Stimulated activated CD4-positive, alpha-beta T cell treated with anti-CD3 and anti-CD28 coated beads, Interleukin-1b, Interleukin-23, amount 100 ng/mL, for 4 hours (primary cell): ENCODE measurements at places on chromosomes 2 and 18.

DNA sequence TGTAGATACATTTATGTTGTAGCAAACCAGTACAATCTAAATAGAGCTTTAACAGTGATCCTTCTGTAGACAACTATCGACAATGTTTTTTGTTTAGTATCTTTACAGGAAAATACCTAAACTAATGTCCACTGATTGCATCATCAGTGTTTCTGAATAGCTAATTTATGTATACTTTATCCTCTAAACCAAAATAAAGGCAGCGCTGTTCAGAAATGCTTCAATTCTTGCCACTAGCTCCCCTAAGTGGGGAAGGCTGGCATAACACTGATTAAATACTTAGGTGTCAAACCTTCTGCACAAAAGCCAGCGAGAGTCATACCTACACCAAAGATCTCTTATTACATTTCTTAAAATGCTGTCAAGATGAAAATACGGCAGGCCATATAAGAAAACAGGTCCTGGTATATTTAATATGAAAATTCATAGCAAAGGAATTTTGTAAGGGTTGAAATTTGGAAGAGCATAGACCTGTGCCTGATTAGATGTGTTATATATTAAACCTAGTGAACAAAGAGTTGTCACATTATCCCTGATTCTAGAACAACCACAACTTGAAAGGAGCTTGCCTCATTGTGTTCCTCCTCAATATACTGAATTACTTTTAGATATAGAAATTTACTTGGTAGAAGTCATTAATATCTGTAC is 1693.4 kb upstream of the SLC39A10 start:
- no peak for DNase-seq

- DNase-seq, result no peak
These were observed 1091.5 kb upstream of the GYPC start for GRCh38 chr2:125564471-125564870.

DNA sequence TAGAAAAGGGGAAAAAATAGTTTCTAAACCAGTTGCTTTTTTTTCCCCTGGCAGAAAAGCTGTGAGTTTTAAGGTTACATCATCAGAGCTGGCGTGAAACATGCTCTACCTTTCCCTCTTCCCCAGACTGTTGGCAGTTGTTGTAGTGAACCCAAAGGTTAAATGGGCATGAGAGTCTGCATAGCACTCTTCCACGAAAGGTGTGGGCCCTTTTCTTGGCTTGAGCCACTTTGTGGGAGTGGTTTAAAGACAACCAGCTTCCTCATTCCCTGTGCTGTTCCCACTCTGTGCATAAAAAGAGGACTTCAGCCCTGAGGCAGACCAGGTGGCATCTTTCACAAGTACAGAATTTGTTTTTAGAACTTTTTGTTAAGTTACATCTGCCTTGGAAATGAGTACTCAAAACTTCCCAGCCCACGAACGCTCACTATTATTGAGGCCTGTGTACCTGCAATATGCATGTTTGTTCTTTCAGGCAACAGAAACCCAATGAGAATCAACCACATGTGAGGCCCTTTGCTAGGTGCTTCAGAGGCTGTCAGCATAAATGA is 243.8 kb downstream of the BABAM2 start:
- no peak for DNase-seq

- no peak for DNase-seq
These were observed 325.5 kb downstream of the AGPS start for GRCh38 chr2:177717831-177718618.

GRCh38 chr2:193679847-193680246 is 1485.1 kb upstream of the TMEFF2 start:
- no peak for DNase-seq

DNA sequence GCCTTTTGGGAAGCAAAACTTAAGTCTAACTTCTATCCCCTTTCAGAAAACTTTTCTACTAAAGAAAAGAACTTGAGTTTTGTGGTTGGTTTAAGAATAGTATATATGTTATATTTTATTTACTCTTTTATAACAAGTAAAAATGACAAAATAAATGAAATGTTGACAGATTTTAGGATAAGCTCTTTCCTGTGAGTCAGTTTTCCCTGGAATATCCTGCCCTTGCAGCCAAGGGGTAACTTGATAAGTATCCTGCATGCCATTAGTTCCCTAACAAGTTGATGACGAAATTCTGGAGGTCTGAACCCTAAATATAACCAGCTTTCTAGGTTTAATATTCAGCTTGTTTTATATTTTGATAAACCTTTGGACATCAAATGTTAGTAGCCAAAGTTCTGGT is 7.3 kb upstream of the HTR2B start:
- DNase-seq, result no peak

DNA sequence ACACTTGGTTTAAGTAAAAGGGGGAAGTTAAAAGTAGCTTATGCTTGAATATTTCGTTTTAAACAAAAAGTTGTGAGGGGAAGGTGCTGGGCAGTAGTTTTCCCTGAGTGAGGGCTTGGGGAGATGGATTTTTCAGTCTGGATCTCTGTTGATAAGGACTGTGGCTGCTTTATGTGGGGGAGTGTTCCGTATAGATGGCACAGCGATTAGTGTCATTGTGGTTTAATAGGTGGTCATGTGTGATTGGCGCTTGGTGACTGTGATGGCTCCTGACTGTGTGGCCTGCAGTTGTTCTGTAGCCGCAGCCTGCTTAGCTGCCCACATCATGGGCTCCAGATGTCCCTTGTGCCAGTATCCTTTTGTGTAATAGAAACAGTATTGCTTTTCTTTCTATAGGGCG is 156.2 kb downstream of the WDSUB1 start:
- no peak for DNase-seq

DNA sequence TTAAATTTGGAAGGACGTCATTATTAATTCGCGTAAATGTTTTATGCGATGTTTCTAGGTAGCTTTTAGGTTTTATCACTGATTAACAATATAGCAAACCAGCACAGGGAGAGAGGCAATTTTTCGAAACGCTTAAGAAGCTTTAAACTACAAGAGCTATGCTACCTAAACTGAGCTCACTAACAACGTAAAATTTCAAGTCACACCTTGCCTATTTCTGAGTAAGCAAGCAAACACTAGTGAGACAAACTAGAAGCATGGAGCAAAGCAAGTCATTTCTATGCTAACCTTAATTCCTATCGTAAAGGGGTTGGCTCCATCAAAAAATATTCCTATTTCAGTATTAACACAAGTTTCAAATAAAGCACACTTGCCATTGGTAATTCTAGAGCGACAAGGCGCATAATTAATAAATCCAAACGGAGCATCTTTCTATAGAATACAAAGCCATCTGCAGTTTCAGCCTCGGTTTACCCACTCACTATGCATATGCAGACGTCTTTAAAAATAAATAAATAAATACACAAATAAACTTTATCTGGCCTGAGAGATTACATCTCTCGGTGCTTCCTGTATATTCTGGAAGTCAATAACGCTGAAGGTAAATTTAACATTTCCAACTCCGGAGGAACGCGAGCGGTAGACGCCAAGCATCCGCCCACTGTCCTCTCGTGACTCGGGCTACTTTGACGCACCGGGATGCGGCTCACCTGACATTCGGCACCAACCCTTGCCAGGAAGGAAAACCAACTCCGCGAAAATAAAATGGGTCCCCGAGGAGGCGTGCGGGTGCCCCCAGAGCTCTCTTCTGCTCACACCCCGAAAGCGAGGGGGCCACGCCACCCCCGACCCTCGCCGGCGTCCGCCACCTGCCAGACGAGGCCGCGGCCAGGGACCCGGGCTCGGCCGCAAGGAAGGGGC is 947 bp downstream of the ITSN2 start:
- peak; percentile 10 for DNase-seq

DNA sequence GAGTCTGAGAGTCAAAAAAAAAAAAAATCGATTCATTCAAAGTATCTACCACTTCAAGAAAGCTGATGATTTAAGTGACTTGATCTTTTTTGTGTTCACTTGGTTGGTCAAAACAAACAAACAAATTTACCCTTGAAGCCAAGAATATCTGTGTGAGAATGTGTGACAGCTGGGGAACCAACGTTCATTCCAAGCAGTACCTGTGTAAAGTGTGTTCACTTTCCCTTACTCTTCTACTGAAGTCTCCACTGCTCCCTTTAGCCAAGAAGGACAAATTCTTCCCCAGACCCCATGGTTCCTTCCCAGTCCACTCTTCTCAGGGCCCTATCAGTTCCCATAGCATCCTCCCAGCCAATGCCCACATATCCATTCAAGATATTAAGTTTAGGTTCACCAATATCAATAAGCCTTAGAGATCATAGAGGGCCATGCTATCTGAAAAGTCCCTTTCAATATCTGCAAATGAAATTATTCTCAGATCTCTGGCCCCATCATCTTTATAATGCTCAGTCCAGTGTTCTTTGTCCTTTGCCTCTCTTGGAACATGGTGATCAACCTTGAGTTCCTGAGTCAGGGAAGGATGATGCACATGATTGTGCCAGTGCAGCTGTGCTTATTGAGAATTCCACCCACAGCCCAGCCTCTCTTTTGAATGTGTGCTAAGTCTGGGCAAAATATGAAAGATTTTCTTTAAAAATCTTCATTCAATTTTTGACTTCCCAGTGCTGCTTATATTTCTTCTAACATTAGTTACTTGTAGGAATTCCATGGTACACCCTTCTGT is 82.8 kb upstream of the DTNA start:
- no peak for DNase-seq

- no peak for DNase-seq
These were observed 79.4 kb downstream of the TMEM182 start for GRCh38 chr2:102841107-102841840.

GRCh38 chr2:102508863-102509262 is 35.8 kb downstream of the SLC9A4 start:
- no peak for DNase-seq

DNA sequence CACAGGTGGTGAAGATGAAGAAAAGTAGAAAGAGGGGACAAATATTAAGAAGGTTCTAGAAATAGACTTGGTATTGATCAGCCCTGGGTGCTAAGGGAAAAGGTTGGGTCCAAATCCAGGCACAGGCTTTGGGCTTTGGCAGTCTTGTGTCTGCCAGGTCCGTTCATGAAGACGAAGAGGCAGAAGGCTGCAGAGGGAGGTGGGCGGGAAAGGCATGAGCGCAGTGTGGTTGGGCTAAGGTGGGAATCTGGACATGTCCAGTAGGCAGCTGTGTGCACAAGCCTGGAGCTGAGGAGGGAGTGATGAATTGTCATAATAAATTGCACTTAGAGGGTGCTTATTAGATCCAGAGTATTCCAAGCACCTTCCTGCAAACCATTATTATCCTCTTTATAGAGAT is 105.7 kb upstream of the TEX51 start:
- DNase-seq, result no peak

DNA sequence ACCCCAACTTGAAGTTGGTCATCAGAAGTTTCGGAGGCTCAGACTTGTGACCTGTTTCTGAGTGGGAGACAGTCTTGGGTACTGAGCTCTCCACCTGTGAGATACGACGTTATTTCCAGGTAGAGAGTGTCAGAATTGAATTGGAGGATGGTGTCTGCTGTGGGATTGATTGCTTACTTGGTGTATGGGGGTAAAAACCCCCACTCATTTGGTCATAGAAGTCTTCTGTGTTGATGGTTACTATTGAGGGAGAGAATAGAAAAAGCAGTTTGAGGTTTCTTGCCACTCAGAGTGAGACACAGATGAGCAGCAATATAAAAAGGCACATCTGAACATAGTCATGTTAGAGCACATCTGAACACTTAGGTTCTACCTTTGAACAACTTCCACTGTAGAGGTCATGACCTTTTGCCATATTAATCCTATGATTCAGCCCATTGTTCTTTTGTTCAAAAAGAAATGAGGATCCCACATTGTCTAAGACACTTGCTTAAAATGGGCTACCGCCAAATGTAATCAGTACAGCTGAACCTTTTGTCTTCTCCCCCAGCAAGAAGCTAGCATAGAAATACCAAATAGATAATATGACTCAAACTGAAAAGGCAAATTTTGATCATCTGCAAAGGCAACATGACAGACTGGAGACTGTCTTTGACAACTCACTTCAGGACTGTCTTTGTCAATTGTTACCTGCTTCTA is 73.3 kb downstream of the NAB1 start:
- DNase-seq, result no peak

GRCh38 chr2:103003750-103004260 is 242.0 kb downstream of the TMEM182 start:
- DNase-seq, result no peak

DNA sequence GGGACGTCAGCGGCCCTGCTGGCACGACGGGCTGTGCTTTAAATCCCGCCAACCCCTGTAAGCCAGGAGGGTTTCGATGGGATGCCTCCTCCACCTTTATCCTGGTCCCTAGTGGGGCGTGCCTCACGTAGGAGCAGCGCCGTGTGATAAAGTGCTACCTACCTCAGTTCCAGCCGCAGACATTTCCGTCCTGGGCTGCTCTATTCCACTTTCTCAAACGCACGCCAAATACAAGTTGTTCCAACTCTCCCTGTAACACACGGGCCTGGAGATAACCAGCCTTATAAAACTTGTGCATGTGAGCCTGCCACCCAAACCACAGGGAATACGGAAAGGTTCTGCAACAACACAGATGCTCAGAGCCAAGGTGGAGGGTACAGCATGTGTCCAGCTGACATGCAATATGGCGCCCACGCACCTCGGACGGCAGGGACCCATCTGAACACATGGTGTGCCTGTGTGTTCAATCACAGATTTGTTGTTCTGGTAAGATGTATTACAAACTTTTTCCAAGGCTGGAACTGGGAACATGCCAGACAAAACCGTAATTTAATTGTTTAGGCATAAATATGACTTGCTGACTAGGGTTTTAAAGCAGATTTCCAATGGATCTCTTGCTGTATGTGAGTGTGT is 47.7 kb downstream of the ZNF516 start:
- no peak for DNase-seq

DNA sequence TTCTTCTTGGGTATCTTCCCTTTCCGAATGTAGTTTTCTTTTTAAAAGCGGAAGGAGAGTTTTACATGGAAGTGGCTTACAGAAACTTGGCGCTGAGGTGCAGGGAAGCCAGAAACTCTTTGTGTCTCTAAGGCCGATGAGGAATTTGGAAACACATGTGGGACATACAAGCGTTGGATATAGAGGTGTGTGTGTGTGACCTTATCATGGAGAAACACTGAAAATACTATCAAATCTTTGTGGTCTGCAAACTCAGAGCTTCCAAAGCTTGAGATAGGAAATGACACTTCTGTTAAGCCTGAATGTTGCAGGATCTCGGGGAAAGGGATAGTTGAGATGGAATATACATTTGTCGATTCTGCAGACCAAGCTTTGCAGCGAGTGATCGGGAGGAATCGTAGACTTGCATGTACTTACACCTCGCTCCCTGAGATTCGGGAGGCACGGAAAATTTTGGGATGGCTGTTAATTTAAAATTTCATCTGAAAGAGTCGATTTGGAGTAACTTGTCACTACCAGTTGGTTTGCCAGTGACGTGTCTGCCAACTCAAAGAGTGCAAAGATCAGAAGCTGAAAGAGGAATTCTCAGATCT is 1.0 kb downstream of the NAB1 start:
- DNase-seq, result no peak

DNA sequence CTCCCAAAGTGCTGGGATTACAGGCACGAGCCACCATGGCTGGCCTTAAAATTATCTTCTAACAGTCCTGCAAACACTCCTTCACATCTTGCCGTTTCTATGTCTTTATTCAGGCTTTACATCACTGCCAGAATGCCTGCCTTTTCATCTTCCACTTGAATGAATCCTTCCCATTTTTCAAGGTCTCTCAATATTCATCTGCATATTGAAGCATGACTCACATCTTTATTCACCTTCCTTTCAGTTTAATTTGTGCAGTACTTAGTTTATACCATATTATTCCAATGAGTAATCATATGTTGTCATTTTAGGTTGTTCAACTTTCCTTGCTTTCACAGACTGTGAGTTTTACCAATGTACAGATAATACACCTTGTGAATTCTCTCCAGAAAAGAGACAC is 510.1 kb upstream of the PIK3C3 start:
- DNase-seq, result no peak
